H4 (cell line): ENCODE measurements at places on chromosomes 7 and 10. TPM values are rescaled to one million over a fixed set of nuclear protein-coding genes. Genes with fewer than 3 reads are reported as not detected.

The MYL7 gene
- not detected in 2 replicates for total RNA-seq

DNA sequence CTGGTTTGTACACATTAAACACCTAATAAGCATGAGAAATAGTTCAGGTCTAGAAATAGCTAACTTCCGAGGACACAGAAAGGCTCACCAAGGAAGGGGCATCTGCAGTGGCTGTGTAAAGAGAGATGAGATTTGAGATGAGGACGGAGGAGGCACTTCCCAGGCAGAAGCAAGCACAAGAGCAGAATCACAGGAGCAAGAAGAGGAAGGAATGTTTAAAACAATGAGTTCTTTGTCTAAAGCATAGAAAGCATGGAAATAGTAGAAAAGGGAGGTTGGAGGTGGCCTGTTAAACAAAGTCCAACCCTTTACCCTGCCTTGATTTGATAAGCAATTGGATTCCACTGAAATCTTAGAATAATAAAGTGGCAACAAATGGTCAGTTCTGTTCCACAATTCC, 11.6 kb upstream of the PON3 start:
- DNase-seq = no peak

The WDFY4 gene
- not detected in 2 replicates for total RNA-seq

The CDK1 gene
- total RNA-seq = 200 and 237 TPM in 2 replicates

- DNase-seq = no peak
Measured at GRCh38 chr7:114070246-114070645, 151.4 kb upstream of the PPP1R3A start.

- no peak for DNase-seq
Measured at GRCh38 chr7:78198756-78199155, 400.2 kb downstream of the PHTF2 start.

The ZNF679 gene
- not detected in 2 replicates for total RNA-seq

The NXPH1 gene
- total RNA-seq = 0.70 TPM in 1 of 2 replicates, not detected in the other

GRCh38 chr7:91264924-91265681, 870 bp downstream of the FZD1 start:
- DNase-seq = peak; percentile 42

DNA sequence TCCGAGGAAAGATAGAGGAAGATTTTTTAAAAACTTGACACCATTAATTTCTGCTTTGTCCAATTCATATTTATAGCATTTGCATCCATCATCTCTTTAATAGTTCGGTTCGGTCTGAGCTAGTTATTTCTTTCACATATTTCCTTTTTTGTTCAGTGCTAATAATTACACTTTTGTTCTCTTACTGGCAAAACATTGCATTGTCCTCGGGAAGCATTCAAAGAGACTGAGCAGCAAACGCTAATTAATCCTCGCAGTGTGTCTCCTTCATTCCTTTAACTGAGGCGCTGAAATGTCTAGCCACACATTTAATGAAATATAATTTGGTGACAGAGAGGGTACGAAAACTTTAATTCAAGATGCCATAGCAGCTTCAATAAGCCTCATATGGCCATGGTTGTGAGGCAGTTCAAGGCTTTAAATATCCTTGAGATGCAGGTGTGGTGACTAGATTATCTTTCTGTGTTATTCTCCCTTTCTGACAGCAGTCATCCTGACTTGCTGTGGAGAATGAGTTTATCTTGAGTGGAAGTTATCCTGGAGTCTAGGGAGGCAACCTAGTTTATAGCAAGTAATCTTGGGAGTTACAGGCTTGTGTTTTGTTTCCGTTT, 431.4 kb downstream of the SDK1 start:
- DNase-seq = no peak

The CPEB3 gene
- total RNA-seq = 0.16 and 0.56 TPM in 2 replicates

The NOS3 gene
- 0.29 and 0.60 TPM in 2 replicates for total RNA-seq

The SFRP4 gene
- total RNA-seq = 8.3 and 10.3 TPM in 2 replicates

The GBX1 gene
- not detected in 2 replicates for total RNA-seq

The OPALIN gene
- total RNA-seq = not detected in 2 replicates

The VWA2 gene
- not detected in 2 replicates for total RNA-seq

The FKBP6 gene
- not detected in 2 replicates for total RNA-seq

- DNase-seq = no peak
Measured at GRCh38 chr10:9018195-9019173, 964.0 kb downstream of the GATA3 start.

DNA sequence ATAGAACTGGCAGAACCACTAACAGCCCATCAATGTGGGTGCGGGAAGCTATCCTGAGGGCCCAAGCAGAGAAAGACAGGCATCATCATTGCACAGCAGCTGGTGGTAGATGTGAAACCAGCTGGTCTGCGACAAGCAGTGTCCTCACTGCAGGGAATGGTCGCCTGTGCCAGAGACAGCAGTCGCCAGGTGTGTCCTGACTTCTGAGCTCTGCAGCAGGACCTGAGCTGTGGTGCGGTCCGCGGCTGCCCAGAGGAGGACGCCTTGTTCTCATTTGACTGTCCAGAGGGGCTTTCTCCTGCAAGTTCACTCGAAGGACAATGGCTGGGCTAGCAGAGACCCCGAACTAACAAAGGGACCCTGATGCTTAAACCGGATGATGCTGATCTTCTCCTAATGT, 97.4 kb downstream of the LRRC18 start:
- no peak for DNase-seq

DNA sequence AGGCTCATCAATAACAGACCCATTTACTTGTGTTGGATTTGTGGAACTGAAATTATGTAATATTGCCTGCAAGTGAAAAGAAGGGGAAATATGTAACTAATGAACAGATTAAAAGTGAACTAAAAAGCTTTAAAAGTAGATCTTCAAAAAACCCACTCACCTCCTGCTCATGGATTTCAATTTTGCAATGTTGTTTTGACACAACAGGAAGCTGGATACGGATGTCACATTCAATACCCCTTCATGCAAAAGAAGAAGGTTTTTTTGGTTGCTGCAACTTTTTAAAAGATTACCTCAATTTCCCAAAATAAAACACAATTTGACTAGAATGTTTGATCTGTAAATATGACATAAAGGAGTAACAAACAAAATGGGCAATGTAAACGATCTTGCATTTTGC, 3.3 kb downstream of the MKI67 start:
- no peak for DNase-seq

- peak; percentile 32 for DNase-seq
Measured at GRCh38 chr10:96470116-96470743, 43.5 kb downstream of the TLL2 start.

DNA sequence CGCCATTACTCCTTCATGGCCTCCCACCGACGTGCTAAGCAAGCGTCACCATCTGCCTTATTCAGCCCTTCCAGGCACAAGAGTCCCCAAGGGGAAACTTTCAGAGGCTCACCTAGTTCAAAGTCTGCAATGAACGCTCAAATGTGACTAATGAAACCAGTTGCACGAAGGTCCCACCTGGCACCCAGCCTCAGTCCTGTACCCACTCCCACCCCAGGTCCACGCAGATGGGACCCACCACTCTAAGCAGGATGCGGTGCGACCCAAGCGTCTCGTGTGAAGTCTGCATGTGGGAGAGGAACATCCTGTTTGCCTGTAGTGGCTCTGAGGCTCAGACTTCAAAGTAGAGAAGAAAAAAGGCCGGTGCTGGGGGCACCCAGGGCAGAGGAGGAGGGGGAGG, 40.3 kb downstream of the RGS10 start:
- no peak for DNase-seq

The FXYD4 gene
- total RNA-seq = not detected in 2 replicates

The FOXI2 gene
- total RNA-seq = not detected in 2 replicates

DNA sequence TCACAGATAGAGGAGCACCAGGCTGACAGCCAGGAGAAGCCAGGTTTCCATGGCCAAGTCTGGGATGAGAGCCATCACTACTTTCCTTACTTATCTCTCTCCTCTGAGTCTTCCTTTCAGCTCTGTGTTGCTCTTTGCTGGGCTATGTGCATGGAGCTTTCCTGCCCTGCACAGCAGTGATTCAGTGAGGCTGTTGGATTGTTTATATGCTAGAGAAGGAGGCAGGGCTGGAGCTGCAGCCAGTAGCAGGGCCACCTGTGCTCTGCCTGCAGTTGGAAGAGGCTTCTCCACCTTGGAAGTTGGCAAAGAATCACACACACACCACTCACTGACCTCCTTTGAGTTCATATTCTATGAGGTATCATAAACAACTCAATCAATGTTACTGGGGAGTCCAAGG, at the start of gene CYP3A4:
TSS of gene CYP3A4 (minus strand) at position 178 of the 400 bp plus-strand sequence. CDS start at position 75, 103 bp downstream.
- no peak for DNase-seq

The VWDE gene
- 2.0 and 3.1 TPM in 2 replicates for total RNA-seq

- peak; percentile 14 for DNase-seq
Measured at GRCh38 chr7:131385039-131385605, 57.4 kb downstream of the MKLN1 start.

The SPDYE8 gene
- total RNA-seq = not detected in 2 replicates

DNA sequence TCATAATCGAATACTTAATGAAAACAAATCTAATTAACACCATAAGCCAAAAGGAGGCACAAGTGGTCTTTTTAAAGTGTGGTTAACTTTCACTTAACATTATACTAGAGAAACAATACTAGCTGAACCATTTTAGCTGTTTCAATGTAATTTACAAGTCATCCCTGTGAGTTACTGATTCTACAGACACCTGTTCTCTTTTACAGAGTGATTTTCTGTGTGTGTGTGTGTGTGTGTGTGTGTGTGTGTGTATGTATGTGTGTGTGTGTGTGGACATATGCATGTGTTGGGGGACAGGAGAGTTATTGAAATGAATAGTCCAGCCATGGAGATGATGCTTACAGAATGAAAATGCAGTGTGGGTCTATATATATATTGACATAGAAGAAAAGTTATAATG, 200.2 kb downstream of the DNAJC1 start:
- no peak for DNase-seq

- peak; percentile 51 for DNase-seq
Measured at GRCh38 chr10:101780818-101781654, 2.2 kb downstream of the NPM3 start.

- DNase-seq = peak; percentile 100
Measured at GRCh38 chr7:25854608-25855497, 297.1 kb upstream of the NFE2L3 start.

The SFMBT2 gene
- total RNA-seq = 0.85 and 1.0 TPM in 2 replicates

The ASAH2 gene
- 0.31 and 3.8 TPM in 2 replicates for total RNA-seq

The TUBGCP2 gene
- 49.1 and 54.5 TPM in 2 replicates for total RNA-seq

DNA sequence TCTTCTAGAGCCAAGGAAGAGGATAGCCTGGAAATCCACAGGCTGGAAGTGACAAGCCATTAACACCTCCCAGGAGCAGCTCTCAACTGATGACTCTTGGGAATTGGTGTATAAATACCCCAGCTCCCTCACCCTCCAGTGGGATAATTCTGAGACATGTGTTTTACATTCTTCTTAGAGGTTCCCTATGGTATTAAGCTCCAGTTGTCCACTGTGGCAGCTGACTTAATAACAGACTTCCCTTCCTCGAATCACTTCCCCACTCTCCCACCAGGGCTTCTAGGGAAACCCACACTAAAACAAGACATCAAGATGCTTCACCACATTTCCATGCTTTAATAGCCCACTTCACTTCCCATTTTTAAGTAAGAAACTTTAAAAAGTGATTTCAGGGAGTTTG, 47.2 kb downstream of the FAM107B start:
- no peak for DNase-seq

DNA sequence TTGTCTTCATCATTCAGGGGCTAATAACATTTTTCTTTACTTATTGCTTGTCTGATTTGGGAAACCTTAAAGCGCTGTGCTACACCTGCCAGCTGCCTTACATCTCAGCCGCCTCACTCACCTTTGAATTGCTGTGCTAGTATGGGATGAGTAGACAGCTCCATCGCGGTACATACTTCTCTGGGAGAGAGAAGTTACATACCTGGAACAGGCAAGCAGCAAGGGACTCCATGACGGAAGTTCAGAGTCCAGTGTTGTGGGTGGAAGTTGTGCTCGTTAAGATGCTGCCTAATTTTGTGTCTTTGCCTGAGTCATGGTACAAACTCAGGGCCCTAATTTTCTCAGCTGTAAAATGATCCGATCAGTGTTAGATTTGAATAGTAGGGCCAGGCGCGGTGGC, 1.9 kb downstream of the NUB1 start:
- DNase-seq = no peak

DNA sequence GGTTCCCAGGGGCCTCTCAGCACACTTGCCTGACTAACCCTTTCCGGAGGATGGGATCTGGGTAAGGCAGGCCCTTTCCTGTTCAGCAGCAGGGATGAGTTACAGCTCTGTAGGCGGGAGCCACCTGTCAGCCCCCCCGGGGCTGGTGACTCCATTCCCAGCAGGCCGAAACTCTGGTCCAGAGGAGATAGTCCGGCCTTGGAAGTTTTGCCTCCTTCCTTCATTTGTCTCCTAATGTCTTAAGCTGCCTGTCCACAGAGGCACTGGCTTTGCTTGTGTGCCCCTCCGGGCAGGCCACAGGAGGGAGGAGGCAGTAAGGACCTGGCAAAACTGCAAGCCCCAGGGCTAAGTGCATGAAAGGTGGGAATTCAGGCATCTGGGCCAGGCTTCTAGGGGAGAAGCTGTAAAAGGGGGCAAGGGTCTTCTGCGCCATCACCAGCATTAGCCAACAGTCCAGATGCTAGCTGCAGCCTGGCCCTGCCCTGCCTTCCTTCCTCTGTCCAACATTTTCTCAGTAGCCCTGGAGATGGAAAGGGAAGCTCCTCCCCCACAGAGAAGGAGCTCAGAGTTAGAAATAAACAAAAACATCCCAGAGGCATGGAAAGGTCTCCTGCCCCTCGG, 1.2 kb downstream of the ADIRF start:
- no peak for DNase-seq
